ENCODE measurements at places on chromosomes 12 and 14.

- DNase-seq, result no peak
These were observed 212.1 kb upstream of the ABCD2 start for GRCh38 chr12:39831587-39832315.

GRCh38 chr12:1523046-1523445 is 71.3 kb downstream of the FBXL14 start:
- no peak for DNase-seq

DNA sequence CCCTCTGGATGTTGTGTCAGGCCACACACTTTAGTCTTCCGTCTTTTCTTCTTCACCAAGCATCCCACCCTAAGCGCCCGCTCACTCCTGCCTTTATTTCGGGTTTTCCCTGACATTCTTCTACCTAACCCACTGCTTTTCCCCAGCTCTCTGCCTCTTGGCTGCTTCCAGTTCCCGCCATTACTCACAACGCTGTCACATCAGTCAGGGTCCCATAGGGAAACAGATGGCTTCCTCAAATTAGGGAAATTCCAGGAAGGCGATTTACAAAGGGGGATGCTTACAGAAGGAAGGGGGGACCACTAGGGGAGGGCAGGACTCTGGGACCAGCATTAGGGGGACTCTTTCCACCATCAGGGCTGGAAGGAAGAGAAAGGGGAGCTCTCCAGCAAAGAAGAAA is 9.2 kb upstream of the PPP1R13B start:
- DNase-seq, result no peak

DNA sequence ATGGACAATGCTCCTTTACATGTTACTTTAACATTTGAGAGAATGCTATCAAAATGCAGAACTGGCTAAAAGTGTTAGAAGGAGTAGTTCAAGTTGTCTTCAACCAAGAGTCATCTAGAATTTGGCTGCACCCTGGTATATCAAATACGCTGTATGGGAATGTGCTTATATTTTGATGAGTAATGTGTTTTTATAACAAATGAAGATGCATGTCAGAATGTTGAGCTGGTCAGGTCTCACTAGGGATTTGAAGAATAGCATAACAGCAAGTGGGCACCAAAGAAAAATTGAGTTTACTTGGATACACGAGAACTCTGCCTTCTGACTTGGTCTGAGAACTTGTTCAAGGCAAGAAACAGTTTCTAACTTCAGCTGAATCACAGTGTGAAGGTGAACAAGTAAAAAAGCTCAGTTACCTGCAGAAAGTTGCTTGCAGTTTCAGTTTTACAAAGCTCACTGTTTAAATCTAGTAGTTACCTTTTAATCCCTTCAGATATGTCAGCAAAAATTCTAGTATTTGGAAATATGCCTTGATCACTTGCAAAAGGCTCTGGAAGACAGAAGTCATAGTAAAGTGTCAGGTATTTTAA is 82.3 kb downstream of the PDE3A start:
- DNase-seq, result no peak

DNA sequence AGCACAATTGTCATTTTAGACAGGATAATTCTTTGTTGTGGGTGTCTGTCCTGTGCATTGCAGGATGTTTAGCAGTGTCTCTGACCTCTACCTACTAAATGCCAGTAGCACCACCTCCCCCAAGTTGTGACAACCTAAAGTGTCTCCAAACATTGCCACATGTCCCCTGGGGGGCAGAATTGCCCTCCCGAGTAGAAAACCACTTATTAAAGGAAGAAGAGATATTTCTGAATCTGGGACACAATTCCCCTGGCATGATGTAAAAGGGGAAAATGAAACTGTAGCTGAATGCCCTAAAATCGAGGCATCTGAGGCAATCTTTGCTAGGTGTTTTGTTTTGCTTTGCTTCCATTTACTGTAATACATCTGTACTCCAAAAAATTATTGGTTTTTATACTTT is 116.8 kb upstream of the NAP1L1 start:
- DNase-seq, result no peak

GRCh38 chr14:50447461-50447860 is 50.8 kb upstream of the CDKL1 start:
- DNase-seq, result no peak

DNA sequence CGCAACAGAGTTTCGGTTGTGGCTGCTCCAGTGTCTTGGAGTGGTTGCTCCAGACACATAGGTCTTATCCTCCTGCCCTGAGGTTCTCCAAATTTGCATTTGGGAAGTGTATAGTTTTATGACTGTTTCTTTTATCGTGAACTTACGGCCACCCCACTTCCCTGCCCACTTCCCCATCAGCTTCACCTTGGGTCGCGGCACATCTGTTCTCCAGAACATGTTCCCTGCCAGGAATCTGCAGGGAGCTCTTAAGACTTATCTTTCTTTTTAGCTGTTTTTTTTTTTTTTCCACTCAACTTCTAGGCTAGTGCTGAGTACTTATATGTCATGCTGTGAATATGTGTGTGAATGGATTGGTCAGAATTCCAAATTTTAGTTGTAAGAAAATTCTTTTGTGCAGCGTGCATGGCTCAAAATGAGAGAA is 75.4 kb downstream of the ETV6 start:
- DNase-seq, result no peak

DNA sequence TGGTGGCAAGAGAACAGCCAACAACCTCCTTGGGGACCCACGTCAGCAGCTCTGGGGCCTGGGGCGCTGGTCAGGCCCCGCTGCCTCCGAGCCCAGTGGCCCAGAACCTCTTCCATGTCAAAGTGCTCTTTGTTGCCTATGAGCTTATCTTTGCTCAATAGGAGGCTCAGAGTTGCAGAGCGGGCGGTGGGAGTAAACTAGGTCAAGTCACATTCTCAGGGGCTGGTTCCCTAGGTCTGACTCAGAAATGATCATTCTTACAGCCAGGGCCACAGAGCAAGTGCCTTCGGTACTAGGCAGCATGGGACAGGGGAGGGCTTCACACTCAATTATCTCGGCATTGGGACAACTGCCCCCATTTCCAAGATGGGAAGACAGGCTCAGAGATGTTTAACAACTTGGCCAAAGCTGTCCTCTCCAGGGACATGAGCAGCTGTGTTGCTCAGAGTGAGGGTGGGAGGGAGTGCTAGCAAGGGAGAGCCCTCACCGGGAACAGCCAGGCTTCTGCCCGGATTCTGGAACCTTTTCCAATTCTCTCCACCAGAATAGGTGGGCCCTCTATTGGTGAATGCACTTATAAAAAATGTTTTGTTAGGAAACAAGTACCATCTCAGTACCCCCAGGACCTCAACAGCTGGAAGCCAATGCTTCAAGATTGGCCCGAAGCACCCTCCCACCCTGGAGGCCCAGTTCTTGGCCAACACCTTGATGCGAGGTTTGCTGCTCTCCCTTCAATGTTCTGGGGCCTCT is 11.9 kb downstream of the SLC25A29 start:
- DNase-seq, result peak; percentile 64

DNA sequence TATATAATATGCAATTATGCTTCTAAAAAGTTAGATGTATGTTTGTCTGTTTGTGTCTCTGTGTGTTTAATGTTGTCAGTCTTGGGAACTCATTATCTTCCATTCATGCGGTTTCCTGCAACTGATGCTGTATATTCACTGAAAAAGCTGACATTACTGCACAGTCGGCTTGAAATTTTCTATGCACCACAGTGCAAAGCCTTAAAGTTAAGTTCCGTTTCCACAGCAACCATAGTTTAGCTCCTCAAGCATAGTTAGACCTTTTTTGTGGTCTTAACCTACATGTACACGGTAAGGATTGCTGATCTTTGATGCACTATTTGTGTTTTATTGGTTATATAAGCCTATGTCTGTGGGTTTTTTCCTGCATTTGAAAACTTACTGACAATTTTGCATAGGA is 309.4 kb downstream of the KCNC2 start:
- DNase-seq, result no peak

DNA sequence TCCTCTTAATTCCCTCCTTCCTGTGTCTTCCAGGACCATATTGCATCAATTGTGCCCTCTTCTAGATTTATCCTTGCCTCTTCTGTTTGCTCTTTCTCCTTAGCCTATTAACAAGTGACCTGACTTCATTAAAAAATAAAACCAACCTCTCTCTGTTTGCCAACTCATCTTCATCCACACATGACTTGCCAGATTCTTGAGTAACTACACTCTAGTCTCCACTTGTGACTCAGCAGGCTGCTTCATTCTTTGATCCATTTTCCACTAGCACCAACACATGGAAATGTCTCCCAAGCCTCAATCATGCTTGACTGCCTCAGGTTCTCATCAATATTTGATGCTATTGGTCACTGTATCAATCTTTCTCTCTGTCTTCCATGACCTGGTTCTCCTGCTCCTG is 492.4 kb upstream of the TMPO start:
- DNase-seq, result no peak

DNA sequence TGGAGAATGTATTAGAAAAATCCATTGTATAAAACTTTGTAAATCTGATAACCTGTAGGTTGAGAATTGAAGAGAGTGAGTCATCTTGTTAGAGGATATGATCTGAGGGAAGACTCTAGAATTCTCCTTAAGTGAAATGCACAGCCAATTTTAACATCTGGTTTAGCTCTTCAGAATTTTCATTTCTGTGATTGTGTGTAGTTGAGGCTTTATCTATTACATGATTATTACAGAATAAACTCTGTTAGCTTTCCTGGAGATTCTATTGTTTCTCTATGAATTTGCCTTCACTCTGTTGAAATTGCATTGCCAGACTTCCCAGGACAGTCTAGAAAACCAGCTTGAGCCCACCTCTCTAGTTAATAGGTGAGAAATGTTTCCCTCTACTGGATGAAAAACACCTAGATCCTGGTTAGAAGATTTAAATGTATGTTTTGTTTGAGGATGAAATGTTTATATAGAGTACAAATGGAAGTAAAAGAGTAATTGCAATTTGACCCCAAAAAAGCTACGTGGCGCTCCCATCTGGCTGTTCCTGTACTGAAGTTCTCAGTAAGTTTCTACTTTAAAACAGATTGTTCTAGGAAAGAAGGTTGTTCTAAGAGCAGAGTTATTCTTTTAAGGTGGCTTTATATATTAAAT is 2.9 kb downstream of the NUDT4 start:
- DNase-seq, result no peak

GRCh38 chr12:11762723-11763326 is 113.4 kb downstream of the ETV6 start:
- peak; percentile 69 for DNase-seq

DNA sequence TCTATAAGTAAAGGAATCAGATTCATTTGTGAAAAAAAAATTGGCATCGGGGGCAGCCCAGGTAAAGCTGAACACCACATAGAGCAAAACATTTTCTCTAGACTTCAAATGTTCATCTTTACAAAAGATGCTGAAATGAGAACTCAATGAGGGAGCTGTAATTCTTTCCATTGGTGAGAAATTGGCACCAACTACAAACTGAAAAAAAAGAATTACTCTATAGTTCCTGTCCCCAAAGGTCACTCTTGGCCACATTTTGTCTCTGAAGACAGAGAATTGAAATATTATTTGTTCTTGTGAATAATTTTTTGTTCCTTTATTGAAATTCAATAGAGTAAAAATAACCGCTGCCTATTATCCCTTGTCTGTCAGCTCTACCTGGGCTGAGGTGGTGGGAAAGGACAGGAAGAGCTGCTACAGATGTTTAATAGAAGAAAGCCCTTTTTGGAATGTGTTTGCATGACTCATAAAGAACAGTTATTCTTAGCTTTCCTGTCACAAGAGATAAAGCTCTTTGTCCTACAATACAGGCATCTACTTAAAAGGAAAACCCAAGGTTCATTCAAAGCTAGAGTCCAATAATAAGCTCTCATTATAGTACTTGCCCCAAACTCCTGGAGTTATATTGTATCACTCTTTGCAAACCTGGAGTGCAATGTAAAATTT is 380.1 kb upstream of the KITLG start:
- DNase-seq, result no peak

- no peak for DNase-seq
These were observed 431 bp upstream of the RHOJ start for GRCh38 chr14:63203618-63204406.

DNA sequence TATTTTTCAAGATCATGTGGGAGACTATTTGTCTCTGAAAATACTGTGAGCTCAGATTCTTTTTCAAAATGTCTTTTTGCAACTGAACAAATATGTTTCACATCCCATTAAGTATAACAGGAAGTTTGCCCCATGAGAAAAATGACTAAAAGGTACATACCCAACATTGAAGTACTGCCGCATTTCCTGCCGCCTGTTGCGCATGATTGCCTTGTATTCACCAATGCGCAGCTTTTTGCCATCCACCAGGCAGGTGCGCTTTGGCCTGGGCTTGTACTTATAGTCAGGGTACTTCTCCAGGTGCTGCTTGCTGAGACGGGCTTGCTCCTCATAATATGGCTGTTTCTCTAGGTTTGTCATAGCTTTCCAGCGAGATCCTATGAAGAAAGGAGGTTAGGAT is 413.2 kb downstream of the SOX5 start:
- peak; percentile 18 for DNase-seq

DNA sequence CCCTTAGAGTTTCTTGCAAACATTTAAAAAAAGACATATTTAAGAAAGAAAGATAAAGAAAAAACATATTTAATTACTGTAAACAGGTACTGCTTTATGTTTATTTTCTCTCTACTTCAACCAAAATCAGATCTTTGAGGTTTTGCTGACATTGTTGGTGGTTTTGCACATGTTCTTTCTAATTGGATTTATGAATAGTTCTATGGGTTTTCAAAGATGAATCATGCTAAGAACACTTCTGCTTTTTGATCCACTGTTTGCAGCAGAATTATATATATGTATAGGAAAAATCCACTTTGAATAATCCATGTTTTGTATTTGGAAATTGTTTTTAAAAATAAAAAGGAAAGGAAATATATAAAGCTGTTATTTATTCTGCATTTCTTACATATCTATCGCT is 78.4 kb downstream of the FRMD6 start:
- no peak for DNase-seq

GRCh38 chr14:92471919-92472318 is 41.7 kb upstream of the RIN3 start:
- no peak for DNase-seq

GRCh38 chr14:66601932-66602578 is 94.1 kb downstream of the GPHN start:
- DNase-seq, result no peak

DNA sequence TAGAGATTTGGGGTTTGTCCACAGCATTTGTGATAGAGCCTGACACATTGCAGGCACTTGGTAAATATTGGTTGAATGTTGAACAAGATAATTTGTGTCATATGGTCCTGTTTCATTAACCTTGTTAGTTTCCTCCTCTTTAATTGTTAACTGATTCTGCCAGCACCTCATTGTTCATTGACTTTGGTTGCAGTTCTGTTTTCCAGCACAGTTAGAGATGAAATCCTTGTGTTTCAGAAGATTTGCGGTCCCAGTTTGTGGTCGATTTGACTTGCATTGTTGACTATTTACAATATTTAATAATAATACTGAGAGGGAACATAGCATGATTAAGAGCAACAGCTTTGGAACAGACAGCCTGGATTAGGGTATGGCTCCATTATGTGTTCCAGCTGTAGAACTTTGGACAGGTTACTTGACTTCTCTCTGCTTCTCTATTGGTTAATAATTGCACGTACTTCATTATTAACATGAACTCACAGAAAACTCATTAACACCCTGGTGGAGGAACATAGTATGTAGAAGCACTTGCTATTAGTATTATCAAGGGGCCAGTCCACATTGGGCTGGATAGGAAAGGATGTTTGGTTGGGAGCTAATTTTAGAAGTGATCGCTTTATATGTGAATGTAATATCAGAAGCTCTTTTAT is 8.7 kb downstream of the DRAM1 start:
- DNase-seq, result no peak

GRCh38 chr14:36515105-36515593 is 4.9 kb downstream of the NKX2-1 start:
- no peak for DNase-seq

Data from stimulated activated naive B cell treated with anti-CD40 and anti-IgM and Interleukin-4, amounts not matched to agents 10 μg/mL and 1 μg/mL and 100 μg/mL, for 72 hours (primary cell).